ENCODE measurements at places on chromosomes 16 and 17.

DNA sequence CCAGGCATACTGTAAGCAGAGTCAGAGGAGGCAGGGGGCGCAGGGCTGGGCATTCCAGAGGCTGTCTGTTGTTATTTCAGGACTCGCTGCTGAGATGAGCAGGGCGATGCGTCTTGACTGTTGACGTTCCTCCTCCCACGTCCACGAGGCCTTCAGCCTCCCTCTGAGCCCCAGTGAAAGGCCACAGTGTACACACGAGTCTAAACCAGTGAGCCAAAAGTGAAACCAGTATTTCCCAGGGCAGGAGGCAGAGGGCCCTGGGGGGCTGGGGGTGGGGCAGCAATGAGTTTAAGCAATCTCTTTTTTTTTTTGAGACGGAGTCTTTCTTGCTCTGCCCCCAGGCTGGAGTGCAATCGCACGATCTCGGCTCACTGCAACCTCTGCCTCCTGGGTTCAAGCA is 21.5 kb downstream of the SMTNL2 start:
- no peak for DNase-seq

DNA sequence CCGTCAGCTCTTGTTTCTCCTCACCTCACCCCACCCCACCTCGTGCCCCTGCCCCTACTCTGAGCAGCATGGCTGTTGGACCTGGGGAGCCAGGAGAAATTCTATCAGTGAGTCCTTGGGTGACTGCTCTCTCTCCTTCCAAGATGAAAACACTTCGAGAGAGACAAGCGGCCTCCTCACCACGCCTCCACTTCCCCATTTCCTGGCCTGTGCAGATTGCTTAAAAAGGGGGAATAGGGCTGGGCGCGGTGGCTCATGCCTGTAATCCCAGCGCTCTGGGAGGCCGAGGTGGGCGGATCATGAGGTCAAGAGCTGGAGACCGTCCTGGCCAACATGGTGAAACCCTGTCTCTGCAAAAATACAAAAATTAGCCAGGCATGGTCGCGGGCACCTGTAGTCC is 9.5 kb downstream of the DLX4 start:
- no peak for DNase-seq

- DNase-seq: peak; percentile 49
These were observed 747 bp downstream of the ATXN7L3 start for GRCh38 chr17:44198721-44199552.

GRCh38 chr16:19192865-19193264 is 24.8 kb downstream of the SYT17 start:
- DNase-seq: no peak

DNA sequence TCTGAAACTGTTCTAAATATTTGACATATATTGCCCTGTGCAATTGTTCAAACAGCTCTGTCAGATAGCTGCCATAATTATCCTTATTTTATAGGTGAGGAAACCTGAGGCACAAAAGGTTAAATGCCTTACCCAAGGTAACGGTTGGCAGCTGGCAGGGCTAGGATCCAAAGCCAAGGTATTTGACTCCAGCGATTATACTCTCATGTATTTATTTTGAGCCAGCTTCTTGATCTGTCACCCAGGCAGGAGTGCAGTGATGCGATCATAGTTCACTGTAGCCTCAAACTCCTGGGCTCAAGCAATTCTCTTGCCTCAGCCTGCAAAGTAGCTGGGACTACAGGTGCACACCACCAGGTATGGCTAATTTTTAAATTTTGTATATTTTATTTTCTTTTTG is 7.2 kb downstream of the ENO3 start:
- DNase-seq: no peak

GRCh38 chr17:9974448-9975381 is 69.6 kb upstream of the RCVRN start:
- DNase-seq: no peak

GRCh38 chr17:58755577-58756245 is at the start of gene PPM1E:
PPM1E (plus strand) TSS chr17:58755854.
- DNase-seq: peak; percentile 25

GRCh38 chr17:10792151-10792550 is 11.7 kb downstream of the TMEM238L start:
- DNase-seq: no peak

- DNase-seq: no peak
These were observed 39.3 kb upstream of the IRX6 start for GRCh38 chr16:55284718-55285099.

DNA sequence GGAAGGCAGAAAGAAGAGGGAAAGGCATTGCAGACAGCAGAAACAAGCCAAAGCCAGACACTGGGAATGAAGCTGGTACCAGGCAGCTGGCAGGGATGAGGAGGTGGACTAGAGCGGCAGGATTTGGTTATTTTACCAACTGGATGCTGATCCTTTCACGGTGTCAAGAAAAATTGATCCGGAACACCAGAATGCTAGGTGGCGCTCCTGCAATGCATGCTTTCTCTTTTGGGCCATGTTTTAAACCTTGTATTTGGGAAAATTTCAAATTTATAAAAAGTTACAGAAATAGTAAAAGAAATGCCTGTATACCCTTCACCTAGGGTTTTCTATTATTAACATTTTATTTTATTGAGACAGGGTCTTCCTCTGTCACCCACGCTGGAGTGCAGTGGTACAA is 224.7 kb downstream of the SOX9 start:
- no peak for DNase-seq

DNA sequence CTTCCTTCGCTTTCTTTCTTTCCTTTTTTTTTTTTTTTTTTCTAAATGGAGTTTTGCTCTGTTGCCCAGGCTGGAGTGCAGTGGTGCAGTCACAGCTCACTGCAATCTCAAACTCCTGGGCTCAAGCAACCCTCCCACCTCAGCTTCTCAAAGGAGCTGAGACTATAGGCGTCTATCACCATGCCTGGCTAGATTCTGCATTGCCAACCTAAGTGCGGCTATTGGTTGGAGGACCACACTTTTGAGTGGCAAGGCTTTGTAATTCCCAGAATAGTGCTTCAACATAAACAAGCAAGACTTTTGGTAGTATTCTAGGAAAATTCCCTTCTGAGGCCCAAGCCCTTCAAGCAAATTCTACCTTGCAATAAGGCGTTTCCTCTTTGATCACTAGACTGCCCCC is 107.8 kb downstream of the YPEL2 start:
- DNase-seq: no peak

DNA sequence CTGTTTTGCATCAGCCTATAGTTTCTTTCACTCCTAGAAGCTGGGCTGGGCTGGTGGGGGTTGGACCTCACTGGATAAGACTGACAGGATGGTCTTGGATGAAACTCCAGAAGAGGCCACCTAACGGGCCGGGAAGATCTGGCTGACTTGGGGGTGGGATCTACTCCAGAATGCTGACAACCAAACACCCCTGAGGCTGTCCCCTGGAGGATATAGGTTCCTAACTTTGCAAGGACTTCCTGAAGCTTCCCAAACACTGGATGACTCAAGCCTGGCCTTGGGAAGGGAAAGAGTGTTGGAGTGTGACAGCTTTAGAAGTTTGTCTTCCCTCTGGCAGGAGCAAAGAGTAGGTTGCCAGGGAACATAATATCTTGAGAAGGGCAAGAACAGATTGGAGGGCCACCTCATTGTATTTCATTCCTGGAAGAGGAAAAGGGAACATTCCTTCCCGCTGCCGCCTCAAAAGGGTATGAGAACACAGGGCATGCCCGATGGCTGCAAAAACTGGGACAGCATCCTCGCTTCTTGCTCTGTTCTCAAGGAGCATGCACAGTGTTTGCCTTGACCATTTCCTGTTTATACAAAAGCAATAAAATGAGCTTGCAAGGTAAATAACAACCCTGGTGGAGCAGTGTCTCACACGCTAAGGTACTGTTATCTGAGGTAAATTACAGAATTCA is 6.8 kb upstream of the CYB5B start:
- DNase-seq: no peak

GRCh38 chr17:15920758-15921239 is 24.1 kb upstream of the ADORA2B start:
- DNase-seq: no peak

DNA sequence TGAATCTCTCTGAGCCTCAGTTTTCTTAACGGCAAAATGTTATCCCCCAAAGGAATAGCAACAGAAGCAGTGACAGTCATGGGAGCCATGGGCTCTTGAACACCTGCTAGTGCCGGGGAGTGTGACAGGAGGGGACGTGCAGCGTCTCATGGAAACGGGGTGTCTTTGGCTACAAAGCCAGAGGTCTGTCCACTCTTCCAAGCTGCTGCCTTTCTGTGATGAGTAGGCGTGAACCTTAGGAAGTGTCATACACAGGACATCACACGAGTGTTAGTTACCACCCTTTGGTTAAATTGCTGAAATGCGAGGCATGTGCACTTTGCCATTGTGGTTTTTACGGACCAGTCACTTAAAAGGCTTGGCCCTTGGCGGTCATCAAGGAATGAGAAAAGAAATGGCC is 93.4 kb downstream of the IRF8 start:
- DNase-seq: no peak

GRCh38 chr16:78760611-78761010 is 661.2 kb downstream of the WWOX start:
- no peak for DNase-seq

- DNase-seq: no peak
These were observed 232.7 kb downstream of the SOX9 start for GRCh38 chr17:72353502-72353901.

- no peak for DNase-seq
These were observed 79.6 kb upstream of the CLEC18B start for GRCh38 chr16:74500907-74501306.

DNA sequence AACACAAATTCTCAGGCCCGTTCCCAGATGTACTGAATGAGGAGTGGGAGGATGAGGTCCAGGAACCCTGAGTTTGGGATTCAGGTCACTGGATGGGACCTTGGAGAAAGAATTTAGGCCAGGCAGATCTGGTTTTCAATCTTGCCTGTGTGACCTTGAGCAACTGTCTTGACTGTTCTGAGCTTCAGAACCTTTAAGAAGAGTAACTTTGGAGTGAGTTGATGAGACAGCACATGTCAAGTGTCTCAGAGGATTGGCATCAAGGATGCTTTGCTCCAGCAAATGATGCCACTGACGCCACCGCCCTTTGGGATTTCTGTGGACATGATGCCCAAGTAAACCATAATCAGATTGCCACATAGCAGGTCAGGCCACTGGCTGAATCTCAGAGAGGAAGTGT is 56.2 kb upstream of the DNAJA2 start:
- DNase-seq: no peak

GRCh38 chr16:75482434-75483205 is 12.6 kb downstream of the CHST6 start:
- DNase-seq: no peak

All from activated gamma-delta T cell treated with Interleukin-2 at 50 U/mL for 16 hours (primary cell).